ENCODE measurements at places on chromosomes 7 and 10.

DNA sequence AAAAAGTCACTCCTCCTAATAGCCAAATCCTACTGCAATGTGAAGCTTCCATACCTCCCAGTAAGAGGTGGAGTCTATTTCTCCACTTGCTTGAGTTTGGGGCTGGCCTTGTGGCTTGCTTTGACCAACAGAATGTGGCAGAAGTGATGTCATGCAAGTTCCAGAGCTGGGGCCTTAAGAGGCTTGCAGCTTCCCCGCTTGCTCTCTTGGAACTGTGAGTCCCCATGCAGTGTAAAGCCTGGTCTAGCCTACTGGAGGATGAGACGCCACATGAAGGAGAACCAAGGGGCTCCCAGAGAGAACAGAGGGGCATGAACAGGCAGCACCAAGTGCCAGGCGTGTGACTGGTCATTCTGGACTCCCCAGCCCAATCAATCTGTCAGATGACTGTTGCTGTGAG, 58.6 kb upstream of the OPALIN start:
- DNase-seq: no peak

DNA sequence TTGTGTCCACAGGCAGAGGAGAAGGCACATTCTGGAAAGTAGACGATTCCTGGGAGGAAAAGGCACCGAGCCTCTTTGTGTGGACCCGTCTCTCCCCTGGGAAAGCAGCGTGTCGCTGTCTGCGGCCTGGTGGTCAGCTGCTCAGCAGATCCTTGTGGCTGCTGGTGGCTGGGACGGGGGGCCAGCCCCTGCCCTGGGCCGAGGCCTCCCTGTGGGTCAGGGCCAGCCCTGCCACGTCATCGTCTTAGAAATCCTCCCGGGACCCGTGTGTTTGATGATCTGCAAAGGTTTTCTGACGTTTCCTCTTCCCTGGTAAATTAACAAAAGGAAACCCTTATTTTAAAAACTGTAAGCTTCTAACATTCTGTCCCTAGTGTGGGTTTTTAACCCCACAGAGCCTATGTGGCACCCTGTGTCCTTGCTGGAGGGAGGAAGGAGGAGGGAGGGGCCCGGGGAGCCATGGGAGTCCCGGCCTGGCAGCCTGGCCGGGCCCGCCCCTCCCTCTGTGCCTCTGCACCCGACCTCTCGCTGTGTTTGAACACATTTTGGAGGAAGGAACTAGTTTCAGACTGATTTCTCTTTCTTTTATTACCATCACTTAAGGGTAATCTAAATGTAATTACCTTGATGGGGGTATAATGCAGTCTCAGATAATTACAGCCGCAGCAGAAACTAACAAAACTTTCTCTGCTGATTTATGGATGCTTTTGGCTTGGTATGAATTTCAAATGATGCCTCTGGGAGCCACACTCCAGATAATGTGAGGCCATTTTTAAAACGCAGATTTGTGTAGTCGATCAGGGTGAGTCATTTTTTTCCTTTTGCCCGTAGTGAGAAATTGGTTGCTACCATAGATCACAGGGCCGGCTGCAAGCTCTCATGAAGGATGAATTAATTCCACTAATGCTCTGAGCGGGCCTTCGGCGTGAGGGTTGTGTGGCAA, 85.5 kb downstream of the NKX6-2 start:
- no peak for DNase-seq

DNA sequence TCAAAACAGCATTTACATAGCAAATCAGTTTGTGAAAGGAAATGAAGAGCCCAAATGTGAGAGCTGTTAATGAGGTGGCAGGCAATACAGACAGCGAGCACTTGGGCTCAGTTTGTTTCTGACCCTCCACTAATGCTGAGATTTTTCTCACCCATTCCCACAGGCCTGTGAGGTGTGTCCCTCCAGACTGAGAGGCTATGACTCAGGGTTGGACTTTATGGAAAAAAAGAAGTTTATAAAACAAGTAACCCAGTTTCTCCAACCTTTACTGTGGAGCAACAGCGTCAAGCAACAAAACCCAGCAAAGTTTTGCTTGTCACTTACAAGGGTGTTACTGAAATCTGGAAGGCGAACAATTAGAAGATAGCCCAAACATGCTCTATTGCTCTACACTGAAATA, 4.9 kb upstream of the FEZF1 start:
- no peak for DNase-seq

- no peak for DNase-seq
These were observed 25.8 kb downstream of the MAPK8 start for GRCh38 chr10:48332166-48332870.

DNA sequence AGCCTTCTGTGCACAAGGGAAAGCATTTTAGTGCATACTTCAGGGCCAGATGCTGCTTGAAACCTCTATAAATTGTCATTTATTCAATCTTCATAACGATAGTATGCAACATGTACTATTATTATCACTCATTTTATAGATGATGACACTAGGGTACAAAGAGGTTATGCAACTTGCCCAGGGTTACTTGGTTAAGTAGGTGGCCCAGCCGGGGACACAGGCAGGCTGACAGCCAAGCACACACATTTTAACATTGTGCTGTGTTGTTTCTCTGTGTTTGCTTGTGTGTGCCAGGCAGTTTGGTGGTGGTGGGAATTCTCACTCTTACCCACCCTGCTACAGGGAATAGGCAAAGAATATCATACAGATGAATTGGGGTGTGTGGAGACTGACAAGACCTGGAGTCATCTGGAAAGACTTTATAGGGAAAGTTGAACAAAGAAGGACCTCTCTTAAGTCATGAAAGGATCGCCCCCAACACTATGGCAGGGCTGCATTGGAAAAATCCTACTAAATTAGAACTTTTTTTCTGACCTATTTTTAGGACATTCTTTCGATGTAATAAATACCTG, 98.9 kb downstream of the MKX start:
- no peak for DNase-seq

DNA sequence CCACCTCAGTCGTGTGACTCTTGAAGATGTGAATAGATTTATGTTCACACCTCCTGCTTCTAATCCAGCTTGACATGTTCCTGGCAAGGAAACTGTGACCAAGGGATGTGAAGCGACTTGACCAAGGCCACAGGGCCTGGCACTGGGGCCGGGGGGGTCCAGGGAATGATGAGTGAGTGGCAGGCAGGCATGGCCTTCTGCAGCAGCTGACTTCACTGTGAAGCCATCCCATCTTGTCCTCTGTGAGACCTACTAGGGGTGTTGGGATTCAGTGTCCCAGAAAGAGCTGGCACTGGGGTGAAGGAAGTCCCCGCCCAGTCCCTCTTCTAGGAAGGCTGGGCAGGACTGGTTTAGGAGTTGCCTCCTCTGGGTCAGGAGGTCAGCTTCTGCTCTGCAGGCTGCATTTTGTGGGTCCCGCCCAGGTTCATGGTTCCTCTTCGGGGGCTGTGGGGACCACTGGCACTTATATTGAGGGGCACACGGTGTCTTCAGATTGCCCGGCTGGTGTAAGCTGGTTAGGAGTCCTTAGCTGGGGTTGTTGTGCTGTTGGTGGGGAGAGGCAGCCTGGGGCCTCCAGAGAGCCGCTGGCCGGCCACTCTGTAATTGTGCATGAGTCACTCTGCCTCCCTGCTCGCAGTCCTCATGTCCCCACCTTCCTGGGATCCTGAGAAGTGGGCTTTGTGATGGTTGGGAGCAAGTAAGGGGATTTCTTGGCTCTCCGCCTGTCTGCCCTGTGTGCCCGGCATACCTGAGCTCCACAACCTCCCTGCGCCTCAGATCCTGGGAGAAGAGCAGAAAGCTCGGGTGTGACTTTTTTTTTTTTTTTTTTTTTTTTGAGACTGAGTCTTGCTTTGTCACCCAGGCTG, 11.0 kb downstream of the ZMIZ1 start:
- DNase-seq: no peak

GRCh38 chr7:30816645-30817370, 45.6 kb downstream of the MINDY4 start:
- no peak for DNase-seq

- no peak for DNase-seq
These were observed 32.8 kb downstream of the IL15RA start for GRCh38 chr10:5944389-5945189.

GRCh38 chr7:120402079-120402767, 129.2 kb downstream of the KCND2 start:
- no peak for DNase-seq

GRCh38 chr10:86489071-86489810, 32.4 kb downstream of the WAPL start:
- no peak for DNase-seq

DNA sequence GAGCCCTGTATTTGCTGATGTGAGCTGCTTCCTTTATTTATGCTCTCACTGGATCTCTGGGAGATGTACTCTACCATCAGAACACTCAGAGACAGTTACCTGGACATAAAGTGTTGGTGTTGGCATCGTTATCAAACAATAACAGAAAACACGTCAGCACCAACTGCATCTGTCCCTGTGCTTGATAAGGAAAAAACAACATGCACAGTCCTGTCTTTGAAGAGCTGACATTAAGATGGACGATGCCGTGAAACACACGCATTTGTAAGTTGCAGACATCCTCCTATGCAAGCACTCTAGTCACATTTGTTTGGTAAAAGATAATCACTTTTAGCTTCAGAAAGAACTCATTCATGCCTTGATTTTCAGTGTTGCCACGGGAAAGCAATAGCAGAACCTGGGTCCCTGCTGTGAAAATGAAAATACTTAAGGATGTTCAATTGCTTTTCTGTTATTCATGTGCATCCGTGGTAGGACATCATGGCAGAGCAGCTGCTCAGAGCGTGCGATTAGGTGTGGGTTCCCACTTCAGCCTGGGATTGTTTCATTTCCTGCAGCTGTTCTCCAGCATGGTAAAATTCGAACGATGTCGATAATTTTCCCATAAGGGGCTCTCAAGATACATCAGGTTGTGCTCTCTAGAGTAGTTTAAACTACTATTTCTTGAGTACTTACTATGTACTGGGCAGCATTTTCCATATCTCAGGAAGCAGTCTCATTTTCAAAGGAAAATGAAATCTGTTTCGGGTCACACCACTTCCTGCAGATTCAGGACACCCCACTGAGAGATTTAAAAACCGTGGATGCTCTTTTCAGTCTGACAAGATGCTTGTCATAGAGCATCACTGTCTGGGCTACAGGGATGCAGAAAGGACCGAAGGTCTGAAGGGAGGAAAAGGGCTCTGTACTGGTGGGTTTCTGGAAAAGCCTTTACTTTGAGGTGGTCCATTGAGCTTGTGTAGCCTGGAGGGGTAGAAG, 248.7 kb downstream of the CAMK1D start:
- DNase-seq: no peak

DNA sequence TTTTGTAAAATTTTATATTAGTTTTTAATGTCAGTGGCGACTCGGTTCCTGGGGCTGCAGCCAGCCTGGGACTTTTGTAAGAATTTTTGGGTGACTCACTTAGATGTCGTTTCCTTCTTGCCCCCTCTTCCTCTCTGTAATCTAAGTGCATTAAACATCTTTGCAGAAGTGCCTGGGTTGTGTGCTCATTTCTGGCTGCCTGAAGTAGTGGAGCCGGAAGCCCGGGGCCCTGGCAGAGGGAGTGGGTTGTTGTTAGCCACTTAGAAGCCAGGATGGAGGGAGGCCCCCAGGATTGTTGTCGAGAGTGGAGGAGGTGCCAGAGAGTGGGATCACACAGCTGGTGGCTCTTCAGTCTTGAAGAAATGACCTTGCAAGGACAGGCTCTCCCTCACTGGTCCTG, 11.0 kb upstream of the TRIM8 start:
- DNase-seq: no peak

GRCh38 chr7:88027724-88028123, 93.7 kb downstream of the ADAM22 start:
- DNase-seq: no peak

DNA sequence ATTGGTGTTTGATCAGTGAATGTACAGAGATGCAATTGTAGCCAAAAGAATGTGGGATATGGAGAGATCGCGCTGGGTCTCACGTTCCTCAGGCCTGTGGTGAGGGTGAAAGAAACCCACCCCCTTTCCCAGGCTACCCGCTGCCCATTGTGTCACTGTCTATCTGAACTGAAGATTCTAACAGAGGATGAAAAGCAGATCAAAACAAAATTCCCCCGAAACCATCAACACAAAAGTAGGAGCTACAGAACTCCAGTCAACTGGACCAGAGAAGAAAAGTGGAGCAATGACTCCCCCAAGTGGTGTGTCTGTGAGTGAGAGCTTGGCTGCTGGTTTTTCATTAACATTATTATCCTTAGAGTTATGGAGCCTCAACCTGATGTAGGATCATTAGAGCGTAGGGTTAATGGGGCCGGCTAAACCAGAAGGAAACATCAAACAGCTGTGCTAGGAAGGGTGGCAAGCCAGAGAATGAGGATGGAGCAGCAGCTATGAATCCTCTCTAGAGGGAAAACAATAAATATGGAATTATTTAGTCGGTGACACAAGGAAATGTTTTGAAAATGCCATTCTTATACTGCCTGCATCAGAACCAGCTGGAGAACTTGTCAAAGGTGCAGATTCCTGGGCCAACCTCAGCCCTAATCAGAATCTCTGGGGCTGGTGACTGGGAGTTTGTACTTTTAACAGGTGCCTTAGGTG, 38.3 kb downstream of the AKR1B1 start:
- no peak for DNase-seq

DNA sequence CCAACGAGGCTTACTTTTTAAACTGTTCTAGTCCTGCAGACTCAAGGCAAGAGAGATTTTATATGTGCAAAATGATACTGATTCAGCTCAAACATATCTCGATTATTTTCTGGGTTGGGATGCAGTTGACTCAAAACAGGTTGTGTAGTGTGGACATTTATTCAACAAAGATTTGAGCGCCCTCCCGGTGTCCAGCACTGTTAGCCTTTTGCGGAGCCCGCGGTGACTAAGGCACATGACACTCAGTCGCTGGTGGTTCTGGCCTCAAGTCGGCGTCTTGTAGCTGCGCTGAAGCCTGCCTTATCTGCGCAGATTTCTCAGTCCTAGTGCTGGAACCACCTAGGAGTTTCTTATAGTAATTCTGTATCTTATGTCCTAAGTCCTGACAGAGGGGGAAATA, 938 bp upstream of the CADPS2 start:
- no peak for DNase-seq
